Activated CD4-positive, alpha-beta T cell treated with anti-CD3 and anti-CD28 coated beads for 1 hour (primary cell): ENCODE measurements at places on chromosomes 12 and 14.

GRCh38 chr12:18101043-18101442, 11.1 kb upstream of the RERGL start:
- DNase-seq = no peak

DNA sequence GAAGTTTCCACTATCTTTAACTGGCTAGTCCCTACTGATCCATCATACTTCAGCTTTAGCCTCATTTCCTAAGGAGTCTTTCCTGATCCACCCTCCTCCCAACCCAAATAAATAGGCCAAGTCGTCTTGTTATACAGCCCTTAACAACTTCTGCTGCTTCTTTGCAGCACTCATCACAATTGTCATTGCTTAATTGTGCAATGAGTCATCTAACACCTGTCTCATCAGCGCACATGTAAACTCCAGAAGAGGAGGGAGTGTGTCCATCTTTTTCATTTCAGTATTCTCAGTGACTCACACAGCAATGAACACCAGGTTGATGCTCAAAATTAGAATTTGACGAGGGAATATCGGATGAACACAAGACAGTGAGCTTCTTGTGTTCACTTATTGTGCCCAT, 87.3 kb downstream of the SUDS3 start:
- DNase-seq = no peak

- peak; percentile 93 for DNase-seq
Measured at GRCh38 chr12:19439059-19440018, at the start of gene AEBP2. Gene AEBP2, plus strand, starts transcription at chr12:19439492. Its CDS starts 208 bp downstream, at chr12:19439700.

- no peak for DNase-seq
Measured at GRCh38 chr14:68848253-68848652, 55.4 kb upstream of the ZFP36L1 start.

- DNase-seq = no peak
Measured at GRCh38 chr14:94540031-94540794, 21.0 kb upstream of the SERPINA4 start.

DNA sequence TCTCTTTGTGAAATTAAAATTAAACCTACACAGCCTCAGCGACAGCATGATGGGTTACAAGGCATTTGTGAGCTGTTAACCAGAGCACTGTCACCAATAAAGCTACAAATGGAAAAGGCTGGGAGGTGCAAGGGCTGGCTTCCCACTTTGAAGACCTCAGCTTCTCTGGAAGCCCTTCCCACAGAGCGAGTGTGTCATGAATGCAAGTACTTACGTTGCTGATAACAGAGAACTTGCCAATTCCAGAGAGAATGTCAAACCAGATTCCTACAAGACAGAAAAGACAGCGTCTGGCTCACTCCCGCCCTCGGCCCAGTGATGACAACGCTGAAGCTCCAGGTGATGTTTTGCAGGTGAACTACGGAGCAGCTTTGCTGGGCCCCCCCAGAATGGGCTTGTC, 145.8 kb downstream of the NTF3 start:
- no peak for DNase-seq

GRCh38 chr12:106058256-106059182, 80.2 kb downstream of the NUAK1 start:
- no peak for DNase-seq

DNA sequence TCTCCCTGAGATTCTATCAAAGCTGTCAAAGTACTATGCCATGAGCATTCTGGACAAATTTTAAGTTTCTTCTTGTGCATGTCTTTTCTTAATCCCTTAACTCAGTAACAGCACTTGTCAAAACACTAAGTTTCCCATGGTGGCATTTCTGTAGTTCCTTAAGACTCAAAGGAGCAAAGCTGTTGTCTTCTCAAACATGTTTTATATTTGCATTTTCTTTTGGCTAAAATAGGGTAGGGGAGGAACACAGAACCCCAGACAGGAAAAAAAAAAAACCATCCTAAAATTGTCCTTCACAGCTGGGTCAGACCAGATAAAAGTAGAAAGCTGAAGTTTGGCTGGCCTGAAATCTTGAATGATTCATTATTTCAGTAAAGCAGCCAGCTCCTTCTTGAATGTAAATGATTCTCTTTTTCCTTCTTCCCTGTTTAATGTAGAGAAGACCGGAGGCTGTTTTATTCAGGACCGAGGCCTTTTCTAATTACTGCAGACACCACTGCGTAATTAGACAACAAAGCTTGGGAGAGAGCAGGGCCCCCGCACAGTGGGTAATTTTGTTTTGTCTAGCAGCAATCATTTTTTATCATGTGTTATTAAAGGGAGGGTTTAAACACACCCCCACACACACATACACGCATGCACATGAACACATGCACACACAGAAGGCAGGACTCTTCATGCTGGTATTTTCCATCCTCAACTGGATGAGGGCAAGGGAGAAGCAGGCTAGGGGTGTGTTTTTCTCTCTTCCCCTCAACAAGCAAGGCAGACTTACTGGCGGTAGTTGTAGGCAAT, 51.0 kb downstream of the PAH start:
- no peak for DNase-seq

GRCh38 chr12:124507188-124508109, 60.0 kb downstream of the NCOR2 start:
- no peak for DNase-seq

DNA sequence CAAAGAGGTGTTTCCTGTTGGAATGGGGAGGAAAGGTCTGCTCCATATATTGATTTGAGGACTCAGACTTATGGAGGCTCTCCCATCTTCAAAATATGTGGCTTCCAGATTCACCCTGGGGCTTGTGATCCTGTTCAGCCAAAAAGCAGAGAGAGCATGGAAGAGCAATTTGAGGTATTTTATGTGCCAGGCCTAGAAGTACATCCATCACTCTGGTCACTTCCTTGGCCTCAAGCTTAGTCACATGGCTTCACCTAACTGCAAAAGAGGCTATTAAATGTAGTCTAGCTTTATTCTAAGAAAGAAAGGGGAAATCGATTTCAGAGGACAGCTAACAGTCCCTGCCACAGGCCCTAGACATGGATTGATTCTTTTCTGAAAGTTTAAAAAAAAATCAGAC, 86.2 kb downstream of the C12orf50 start:
- DNase-seq = no peak

- no peak for DNase-seq
Measured at GRCh38 chr14:72699443-72699842, 194.5 kb downstream of the DPF3 start.

- no peak for DNase-seq
Measured at GRCh38 chr14:55373784-55374705, 37.6 kb downstream of the ATG14 start.

DNA sequence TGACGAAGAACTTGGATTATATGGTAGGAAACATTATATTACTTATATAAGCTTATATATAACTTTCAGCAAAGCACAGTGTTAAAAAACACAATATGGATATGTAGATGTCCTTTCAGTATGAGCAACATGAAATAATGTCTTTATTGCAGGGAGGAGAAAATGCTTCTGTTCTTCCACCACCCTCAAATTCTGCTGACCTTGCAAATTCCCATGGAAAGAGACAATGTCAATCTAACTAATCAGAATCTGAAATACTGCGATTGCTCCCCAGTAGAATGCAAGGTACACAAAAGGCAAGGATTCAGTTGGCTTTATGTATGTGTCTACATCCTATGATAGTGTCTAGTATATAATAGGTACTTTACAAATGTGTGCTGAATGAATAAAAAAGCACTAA, 26.4 kb downstream of the MGAT4C start:
- no peak for DNase-seq

GRCh38 chr14:104442631-104443390, 136.8 kb upstream of the C14orf180 start:
- no peak for DNase-seq

- no peak for DNase-seq
Measured at GRCh38 chr12:70962226-70962794, 41.8 kb upstream of the PTPRR start.

DNA sequence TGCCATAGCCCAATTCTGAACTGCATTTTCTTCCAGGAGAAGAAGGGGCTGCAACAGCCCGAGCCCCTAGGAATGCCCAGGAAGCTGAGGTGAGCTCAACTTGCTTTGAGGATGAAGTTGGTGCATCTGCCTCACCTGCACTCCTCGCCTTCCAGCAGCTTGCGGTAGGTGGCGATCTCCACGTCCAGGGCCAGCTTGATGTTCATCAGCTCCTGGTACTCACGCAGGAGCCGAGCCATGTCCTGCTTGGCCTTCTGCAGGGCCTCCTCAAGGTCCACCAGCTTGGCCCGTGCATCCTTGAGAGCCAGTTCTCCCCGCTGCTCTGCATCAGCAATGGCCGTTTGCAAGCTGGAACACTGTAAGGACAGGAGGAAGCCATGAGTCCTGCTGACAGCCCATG, 6.0 kb downstream of the KRT75 start:
- no peak for DNase-seq

DNA sequence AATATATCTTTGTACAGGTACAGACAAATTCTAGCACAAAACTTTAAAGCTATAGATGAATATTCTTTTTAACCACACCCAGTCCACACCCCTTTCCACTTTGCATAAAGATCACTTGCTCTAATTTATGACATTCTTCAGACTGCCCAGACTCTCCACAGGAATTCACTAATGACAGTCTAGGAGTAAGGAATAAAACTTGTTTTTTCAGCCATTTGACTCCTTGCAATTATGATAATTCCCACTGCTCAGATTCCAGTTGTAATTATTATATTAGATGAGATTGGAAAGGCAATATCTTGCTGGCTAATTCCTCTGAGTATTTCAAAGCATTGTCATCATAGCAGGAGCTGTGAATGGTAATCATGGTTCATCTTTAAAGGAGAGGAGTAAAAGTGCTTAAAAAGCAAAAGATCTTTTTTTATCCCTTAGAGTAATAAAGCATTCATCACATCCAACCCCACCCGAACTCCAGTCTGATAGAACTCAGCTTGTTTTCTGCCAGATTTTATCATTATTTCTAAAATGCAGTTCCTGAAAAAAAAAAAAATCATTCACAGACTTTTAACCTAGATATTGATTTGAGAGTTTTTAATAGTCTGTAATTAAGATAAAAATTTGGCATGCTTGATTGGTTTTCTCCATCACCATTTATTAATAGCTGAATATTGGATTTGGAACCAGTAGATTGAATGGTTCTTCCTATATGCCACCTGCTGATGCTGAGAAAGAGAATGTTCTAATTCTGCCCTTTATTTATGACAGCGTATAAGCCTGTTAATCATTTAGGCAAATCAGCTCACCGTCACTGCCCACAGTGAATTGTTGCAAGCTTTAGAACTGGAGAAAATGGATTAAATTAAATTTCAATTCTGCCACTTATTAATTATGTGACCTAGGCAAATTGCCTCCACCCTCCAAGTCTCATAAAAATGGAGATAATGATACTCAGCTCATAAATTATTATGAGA, 93.9 kb upstream of the RASSF8 start:
- no peak for DNase-seq

DNA sequence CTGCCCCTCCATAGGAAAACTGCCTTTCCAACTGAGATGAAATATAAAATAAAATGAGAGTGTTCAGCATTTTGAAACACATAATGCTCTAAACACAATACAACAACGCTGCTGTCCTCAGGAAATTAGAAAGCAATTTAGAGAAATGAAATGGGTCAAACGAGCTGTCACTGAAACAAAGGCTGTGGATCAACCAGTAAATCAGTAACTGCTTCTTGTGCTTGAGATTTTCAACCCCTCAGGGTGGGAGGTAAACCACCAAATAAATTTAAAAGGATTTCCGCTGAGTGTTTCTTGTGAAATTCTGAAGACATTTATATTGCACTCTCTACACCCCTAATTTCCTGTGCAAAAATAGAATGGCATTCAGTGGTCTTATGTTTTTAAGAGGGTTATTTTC, 657.1 kb upstream of the SEL1L start:
- DNase-seq = no peak

GRCh38 chr14:104678901-104679705, 10.3 kb upstream of the INF2 start:
- no peak for DNase-seq

DNA sequence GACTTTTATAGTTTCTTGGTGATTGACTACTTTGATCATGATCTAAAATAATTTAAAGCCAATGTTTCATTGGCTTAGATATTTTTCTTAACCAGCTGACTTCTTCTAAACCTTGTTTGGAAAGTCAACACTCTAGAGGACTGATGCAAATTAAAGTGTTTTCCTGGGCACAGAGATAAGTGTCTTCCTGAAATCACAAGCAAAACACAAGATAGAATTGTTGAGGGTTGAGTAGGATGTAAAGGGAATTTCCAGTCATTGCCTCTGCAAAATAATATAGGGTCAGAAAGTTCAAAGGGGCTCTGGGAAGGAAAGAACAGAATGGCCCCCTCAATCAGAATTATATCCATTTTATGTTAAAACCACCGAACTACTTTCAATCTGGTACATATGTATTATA, 156.3 kb upstream of the LRIG3 start:
- DNase-seq = no peak

- DNase-seq = no peak
Measured at GRCh38 chr14:69685716-69686115, 74.3 kb downstream of the SUSD6 start.

DNA sequence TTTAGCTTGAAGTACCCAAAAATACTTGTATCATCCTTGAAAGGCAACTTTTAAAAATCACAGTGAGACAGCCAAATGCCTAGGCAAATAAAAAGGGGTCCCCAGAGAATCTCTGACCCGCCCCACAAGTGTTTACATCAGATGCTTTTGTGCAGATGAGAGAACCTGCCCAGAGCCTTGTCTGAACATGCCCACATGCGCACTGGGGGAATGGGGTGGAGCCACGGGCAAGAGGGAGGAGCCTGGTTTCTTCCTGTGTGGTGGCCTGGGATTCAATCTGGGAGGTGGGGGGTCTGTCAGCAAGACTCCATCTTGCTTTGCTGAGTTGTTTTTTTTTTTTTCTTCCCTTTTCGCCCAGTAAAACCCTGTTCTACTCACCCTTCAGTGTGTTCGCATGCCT, 381.7 kb upstream of the CCDC196 start:
- no peak for DNase-seq

GRCh38 chr12:44457465-44457864, 418.6 kb downstream of the NELL2 start:
- DNase-seq = no peak

GRCh38 chr14:92759679-92760523, 11.5 kb upstream of the LGMN start:
- no peak for DNase-seq

DNA sequence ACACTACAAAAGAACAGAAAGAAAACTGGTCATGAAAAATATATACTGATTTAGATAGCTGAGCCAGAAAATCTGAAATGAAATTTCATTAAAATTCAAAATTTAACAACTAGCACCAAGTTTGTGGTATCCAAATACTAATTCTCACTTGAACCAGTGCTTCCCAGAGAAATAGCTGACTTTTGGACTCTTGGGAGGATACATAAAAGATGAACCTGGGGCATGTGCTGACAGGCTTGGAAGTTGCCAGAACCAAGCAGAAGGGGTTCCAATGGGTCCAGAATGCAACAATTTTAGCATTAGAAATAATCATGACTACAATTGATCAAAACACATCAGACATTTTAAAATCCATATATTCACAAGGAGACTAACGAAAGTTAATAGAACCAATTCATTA, 175.0 kb downstream of the MDGA2 start:
- no peak for DNase-seq

- no peak for DNase-seq
Measured at GRCh38 chr14:58082491-58083098, 69.4 kb downstream of the ARMH4 start.

- no peak for DNase-seq
Measured at GRCh38 chr12:25438638-25439037, 114.4 kb downstream of the LMNTD1 start.
